CD4-positive, alpha-beta memory T cell (primary cell): ENCODE measurements at places on chromosomes 2 and 18. TPM values are rescaled to one million over a fixed set of nuclear protein-coding genes. Genes with fewer than 3 reads are reported as not detected.

- no peaks in the 10 kb centered on the region for H3K36me3 ChIP-seq
- H3K4me1 ChIP-seq: no peaks in the 10 kb centered on the region
- H3K27ac ChIP-seq: peak overlapping the region; percentile 47
- DNase-seq: no peak
- H3K27me3 ChIP-seq: no peaks in the 10 kb centered on the region
Observed at GRCh38 chr2:231425291-231425810, 29.8 kb downstream of the B3GNT7 start.

GRCh38 chr2:239393941-239394340 lies 6.9 kb downstream of the HDAC4 start:
- H3K4me3 ChIP-seq: no peak overlapping the region
- no peaks in the 10 kb centered on the region for H3K27me3 ChIP-seq
- no peak overlapping the region for H3K27ac ChIP-seq
- no peak for DNase-seq

GRCh38 chr2:226601881-226602662 lies 197.5 kb downstream of the IRS1 start:
- DNase-seq: no peak
- no peaks in the 10 kb centered on the region for H3K4me1 ChIP-seq
- H3K36me3 ChIP-seq: no peaks in the 10 kb centered on the region
- H3K27me3 ChIP-seq: no peaks in the 10 kb centered on the region
- H3K27ac ChIP-seq: no peak overlapping the region

- H3K27ac ChIP-seq: no peak overlapping the region
- H3K4me1 ChIP-seq: no peaks in the 10 kb centered on the region
- no peaks in the 10 kb centered on the region for H3K36me3 ChIP-seq
- no peak overlapping the region for H3K4me3 ChIP-seq
Observed at GRCh38 chr2:228016402-228016801, 145.0 kb downstream of the DAW1 start.

DNA sequence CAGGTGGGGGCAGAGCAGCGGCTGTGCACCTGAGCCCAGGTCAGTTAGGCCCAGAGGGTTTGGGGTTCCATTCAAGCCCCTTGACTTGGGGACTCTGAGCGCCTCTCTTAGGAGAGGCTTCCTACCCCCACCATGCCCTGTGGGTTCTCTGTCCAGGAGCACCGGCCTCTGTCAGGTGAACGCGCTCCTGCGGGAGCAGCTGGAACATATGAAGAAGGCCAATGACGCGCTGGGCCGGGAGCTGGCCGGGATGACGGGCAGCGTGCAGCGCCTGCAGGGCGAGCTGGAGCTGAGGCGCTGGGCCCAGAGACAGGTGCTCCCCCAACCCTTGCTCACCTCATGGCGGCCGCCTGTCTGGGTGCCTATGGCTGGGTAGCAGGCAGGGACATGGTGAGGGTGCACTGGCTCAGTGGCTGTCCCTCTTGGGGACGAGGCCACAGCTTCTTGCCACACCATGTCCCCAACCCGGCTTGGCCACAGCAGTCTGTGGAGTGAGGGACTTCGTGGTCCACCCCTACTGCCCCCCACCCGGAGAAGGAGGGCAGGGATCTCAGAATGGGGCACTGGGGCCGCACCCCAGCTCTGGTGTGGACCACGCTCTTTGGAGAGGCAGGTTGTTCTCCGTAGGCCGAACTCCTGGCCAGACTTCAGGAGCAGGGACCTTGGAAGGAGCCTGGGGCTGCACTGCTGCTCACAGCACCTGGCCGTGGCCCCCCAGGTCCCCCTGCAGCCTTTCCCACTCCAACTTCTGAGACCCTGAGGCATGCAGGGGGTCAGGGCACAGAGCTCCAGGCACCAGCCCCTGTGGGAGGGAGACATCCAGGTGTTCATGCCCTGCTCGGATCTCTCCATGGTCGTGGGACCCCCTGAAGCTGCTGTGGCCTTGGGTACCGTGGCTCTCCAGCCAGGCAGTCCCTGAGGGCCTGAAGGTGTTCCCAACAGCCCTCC lies 19.7 kb downstream of the CROCC2 start:
- H3K36me3 ChIP-seq: no peaks in the 10 kb centered on the region
- DNase-seq: no peak
- H3K4me3 ChIP-seq: no peak overlapping the region
- H3K4me1 ChIP-seq: no peaks in the 10 kb centered on the region

- no peaks in the 10 kb centered on the region for H3K36me3 ChIP-seq
- DNase-seq: peak; percentile 47
- no peaks in the 10 kb centered on the region for H3K27me3 ChIP-seq
- H3K27ac ChIP-seq: no peak overlapping the region
Observed at GRCh38 chr2:55014962-55015939, 35.0 kb downstream of the RTN4 start.

DNA sequence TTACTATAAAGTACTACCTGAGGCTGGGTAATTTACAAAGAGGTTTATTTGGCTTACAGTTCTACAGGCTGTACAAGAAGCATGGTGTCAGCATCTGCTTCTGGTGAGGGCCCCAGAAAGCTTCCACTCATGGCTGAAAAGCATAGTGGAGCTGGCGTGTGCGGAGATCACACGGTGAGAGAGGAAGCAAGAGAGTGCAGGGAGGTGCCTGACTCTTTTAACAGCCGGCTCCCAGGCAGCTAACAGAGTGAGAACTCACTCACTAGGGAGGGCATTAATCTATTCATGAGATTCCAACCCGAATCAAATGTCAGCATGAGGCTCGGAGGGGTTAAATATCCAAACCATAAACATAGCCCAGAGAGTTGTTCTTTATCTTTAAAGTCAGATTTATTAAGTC lies 117.3 kb downstream of the LDLRAD4 start:
- DNase-seq: no peak
- H3K27ac ChIP-seq: no peak overlapping the region
- no peaks in the 10 kb centered on the region for H3K36me3 ChIP-seq
- no peaks in the 10 kb centered on the region for H3K4me1 ChIP-seq

- no peaks in the 10 kb centered on the region for H3K27me3 ChIP-seq
- H3K36me3 ChIP-seq: no peaks in the 10 kb centered on the region
- H3K4me3 ChIP-seq: no peak overlapping the region
- no peak overlapping the region for H3K27ac ChIP-seq
- no peaks in the 10 kb centered on the region for H3K4me1 ChIP-seq
Observed at GRCh38 chr2:199979832-199980628, 24.6 kb downstream of the MAIP1 start.

Gene SKA1
- 0.28 TPM for total RNA-seq

DNA sequence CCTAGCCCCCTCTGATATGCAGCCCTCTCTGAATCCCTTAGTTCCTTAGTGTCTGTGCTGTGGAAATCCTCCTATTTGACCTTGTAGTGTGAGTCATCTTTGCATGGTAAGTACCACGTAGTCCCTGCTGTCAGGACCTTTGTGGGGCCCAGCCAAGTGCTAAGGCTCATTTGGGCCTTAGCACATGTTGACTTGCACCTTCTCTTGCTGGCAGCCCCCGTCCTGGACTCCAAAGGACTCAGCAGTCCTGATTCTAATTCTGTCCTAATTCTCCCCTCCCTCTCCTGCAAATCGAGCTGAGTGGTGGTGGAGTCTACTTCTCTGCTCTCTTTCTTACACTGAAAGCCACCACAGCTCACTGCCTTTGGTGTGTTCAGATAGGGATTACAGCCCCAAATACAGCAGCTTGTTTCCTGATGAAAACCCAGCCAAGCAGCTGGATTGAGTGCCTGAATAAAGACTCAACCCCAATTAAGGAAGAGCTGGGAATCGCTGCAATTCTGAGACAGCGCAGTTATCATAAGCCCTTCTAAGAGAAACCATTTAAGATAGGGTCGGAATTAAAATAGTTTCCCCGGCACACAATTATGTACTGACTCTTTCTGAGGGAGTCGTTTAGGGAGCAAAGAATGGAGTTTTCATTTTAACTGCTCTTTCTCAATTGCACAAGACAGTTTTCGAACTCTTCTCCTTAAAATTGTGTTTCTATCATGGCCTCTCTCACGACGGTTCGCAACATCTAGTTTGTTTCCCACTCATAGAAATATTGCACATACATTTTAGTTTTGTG lies 215.6 kb upstream of the TNP1 start:
- no peaks in the 10 kb centered on the region for H3K36me3 ChIP-seq
- no peak overlapping the region for H3K4me3 ChIP-seq
- H3K4me1 ChIP-seq: no peaks in the 10 kb centered on the region

DNA sequence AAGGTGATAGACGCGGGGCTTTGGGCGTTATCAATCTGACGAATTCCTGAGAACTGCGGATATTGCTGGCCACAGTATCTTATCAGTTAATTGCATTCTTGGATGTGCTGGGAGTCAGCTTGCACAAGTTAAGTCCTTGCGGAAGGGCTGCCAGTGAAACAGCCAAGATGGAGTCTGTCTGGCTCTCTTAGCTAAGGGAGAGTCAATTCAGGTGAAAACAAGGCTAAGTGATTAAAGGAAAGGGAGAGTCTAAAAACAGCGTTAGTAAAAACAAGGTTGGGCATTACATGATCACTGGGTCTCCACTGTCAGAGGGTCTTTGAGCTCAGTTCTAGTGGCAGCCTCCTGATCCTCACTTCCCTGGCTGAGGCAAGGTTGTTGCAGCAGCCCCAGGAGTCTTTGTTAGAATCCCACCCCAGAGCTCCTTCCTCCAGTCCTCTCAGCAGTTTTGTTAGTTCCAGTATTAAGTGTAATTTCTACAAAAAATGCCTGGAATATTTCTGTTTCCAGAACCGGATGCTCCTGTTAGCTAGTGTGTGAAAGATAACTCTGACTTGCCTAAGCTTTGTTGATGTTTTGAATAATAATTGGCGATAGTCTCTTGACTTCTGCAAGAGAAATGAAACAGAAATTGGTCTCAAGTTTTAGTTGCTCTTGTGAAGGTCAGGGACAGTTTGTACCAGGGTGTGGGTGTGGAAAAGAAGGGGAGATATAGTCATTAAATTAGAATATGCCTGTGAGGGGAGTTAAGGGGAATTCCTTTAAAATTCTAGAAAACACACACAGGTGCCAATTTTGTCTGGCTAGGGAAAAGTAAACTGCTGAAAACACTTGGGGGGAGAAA lies 10.6 kb downstream of the CFLAR start:
- H3K4me1 ChIP-seq: peaks cover 99% of the 10 kb centered on the region
- H3K36me3 ChIP-seq: no peaks in the 10 kb centered on the region
- peak overlapping the region; percentile 25 for H3K4me3 ChIP-seq
- peak overlapping the region; percentile 91 for H3K27ac ChIP-seq
- no peaks in the 10 kb centered on the region for H3K27me3 ChIP-seq

DNA sequence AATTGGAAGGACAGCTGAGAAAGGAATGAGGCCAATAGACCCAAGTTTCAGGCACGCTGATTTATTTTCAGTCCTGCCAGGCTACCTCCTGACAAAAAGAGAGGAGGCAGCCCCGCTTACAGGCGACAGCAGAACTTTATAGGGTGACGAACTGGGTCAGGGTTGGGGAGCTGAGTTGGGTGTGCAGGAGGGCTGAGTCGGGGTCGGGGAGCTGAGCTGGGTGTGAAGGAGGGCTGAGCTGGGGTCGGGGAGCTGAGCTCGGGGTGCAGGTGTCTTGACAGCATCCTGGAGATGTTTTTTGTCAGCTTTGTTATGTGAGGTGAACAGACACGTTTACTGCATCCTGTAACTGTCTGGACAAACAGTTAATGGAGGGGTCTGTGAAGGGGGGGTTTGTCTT lies 342.2 kb downstream of the ADCYAP1 start:
- no peaks in the 10 kb centered on the region for H3K36me3 ChIP-seq
- H3K27ac ChIP-seq: no peak overlapping the region
- no peak overlapping the region for H3K4me3 ChIP-seq
- no peak for DNase-seq
- no peaks in the 10 kb centered on the region for H3K4me1 ChIP-seq

DNA sequence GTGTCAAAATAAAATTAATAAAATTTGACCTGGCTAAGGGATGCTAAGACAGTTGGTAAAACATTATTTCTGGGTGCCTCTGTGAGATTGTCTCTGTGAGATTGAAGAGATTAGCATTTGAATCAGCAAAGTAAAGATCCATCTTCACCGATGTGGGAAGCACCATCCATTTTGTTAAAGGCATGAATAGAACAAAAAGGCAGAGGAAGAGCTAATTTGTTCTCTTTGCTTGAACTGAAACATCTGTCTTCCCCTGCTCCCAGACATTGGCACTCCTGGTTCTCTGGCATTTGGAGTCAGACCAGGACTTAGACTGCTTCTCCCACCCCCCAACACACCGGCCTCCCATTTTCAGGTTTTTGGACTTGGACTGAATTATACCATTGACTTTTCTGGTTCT lies 603.8 kb upstream of the LINC00305 start:
- no peaks in the 10 kb centered on the region for H3K4me1 ChIP-seq
- DNase-seq: no peak
- H3K4me3 ChIP-seq: no peak overlapping the region
- no peaks in the 10 kb centered on the region for H3K27me3 ChIP-seq
- no peak overlapping the region for H3K27ac ChIP-seq
- H3K36me3 ChIP-seq: no peaks in the 10 kb centered on the region

GRCh38 chr2:39851651-39852110 lies 72.6 kb upstream of the THUMPD2 start:
- no peak for DNase-seq
- no peaks in the 10 kb centered on the region for H3K27me3 ChIP-seq
- no peaks in the 10 kb centered on the region for H3K36me3 ChIP-seq
- no peak overlapping the region for H3K27ac ChIP-seq
- no peak overlapping the region for H3K4me3 ChIP-seq

Gene CCBE1
- total RNA-seq: not detected

Gene MDH1B
- not detected for total RNA-seq

DNA sequence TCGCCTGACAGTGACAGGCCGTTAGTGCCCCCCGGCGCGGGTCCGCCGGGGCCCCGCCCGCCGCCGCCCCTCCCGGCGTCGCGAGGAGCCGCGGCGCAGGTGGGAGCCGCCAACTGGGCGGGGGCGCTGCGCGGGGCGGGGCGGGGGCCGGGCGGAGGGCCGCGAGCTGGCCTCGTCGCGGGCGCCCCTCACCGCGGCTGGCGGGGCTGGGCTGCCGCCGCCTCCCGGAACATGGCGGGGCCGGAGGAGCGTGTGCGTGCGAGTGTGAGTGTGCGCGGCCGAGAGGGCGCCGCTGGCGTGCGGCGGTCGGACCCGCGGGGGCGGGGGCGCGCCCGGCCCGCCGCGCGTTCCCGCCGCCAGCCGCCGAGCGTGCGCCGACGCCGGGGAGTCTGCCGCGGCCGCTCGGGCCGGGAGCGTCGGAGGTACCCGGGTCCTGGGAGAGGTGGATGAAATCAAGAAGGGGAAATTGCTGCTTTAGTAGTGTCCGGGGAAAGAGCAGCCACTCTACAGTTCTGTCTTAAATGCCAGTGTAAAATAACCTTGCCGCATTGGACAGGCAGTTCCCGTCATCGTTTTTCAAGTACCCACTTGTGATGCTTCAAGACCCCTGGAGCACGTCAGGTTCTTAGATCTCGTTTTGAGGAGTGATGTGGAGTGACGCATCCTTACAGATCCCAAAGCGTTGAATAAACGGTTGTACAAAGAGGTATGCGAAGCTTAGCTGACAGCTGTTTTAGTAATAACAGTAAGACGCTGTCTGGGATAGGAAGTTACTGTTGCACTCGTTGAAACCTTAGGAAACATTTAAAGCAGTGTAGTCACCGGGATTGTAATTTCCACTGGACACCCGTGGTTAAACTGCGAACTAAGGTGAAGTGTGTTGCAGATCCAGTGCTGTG lies 836 bp downstream of the ANKRD12 start:
- H3K36me3 ChIP-seq: peaks cover 9% of the 10 kb centered on the region
- H3K27ac ChIP-seq: peak overlapping the region; percentile 90
- H3K4me1 ChIP-seq: peaks cover 75% of the 10 kb centered on the region
- H3K27me3 ChIP-seq: no peaks in the 10 kb centered on the region
- H3K4me3 ChIP-seq: peak overlapping the region; percentile 52
